ENCODE measurements at places on chromosomes 3 and 15.

DNA sequence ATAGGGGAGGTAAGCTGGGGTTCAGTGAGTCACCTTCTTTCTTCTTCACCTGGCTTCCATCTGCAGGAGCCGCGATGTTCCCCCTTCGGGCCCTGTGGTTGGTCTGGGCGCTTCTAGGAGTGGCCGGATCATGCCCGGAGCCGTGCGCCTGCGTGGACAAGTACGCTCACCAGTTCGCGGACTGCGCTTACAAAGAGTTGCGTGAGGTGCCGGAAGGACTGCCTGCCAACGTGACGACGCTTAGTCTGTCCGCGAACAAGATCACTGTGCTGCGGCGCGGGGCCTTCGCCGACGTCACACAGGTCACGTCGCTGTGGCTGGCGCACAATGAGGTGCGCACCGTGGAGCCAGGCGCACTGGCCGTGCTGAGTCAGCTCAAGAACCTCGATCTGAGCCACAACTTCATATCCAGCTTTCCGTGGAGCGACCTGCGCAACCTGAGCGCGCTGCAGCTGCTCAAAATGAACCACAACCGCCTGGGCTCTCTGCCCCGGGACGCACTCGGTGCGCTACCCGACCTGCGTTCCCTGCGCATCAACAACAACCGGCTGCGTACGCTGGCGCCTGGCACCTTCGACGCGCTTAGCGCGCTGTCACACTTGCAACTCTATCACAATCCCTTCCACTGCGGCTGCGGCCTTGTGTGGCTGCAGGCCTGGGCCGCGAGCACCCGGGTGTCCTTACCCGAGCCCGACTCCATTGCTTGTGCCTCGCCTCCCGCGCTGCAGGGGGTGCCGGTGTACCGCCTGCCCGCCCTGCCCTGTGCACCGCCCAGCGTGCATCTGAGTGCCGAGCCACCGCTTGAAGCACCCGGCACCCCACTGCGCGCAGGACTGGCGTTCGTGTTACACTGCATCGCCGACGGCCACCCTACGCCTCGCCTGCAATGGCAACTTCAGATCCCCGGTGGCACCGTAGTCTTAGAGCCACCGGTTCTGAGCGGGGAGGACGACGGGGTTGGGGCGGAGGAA, 2.6 kb downstream of the ISLR2 start:
- no peak for DNase-seq

DNA sequence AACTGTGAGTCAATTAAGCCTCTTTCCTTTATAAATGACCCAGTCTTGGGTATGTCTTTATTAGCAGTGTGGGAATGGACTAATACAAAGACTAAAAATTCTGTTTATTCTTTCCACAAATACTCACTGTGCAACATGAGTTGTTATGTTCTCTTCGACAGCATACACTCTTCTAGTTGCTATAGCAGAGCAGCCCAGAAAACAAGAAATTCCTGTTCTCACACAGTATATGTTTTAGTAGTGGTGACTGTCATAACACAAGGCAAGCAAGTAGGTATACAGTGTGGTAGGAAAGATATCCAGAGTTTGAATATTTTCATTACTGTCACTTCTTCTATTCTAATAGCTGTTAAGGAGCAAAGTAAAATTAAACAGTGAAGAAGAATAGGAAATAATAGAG, 453.3 kb downstream of the ROBO1 start:
- no peak for DNase-seq

- no peak for DNase-seq
Observed at GRCh38 chr15:78536134-78536533, 4.1 kb upstream of the PSMA4 start.

DNA sequence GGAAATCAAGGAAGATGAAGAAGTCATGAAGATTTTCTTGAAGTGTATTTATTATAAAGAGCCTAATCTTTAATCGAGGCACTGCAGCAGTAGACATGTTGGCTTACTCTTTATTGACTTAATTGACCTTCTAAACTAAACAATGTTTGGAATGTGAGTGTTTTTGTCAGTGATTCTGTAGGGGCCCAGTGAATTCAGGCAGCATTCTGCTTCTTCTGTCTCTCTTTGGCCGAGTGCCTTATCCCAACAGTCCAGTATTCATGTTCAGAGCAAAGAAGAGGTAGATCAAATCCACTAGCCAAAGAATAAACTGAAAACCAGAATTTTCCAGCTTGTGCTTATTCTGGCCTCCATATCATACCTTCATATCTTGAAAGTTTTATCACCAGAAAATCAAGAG, 55.7 kb downstream of the RLBP1 start:
- no peak for DNase-seq

- DNase-seq = no peak
Observed at GRCh38 chr3:101531473-101532086, 18.6 kb upstream of the SENP7 start.

GRCh38 chr15:90889736-90890456, 5.6 kb downstream of the FES start:
- DNase-seq = no peak

GRCh38 chr3:100120012-100120411, 5.7 kb upstream of the FILIP1L start:
- no peak for DNase-seq

DNA sequence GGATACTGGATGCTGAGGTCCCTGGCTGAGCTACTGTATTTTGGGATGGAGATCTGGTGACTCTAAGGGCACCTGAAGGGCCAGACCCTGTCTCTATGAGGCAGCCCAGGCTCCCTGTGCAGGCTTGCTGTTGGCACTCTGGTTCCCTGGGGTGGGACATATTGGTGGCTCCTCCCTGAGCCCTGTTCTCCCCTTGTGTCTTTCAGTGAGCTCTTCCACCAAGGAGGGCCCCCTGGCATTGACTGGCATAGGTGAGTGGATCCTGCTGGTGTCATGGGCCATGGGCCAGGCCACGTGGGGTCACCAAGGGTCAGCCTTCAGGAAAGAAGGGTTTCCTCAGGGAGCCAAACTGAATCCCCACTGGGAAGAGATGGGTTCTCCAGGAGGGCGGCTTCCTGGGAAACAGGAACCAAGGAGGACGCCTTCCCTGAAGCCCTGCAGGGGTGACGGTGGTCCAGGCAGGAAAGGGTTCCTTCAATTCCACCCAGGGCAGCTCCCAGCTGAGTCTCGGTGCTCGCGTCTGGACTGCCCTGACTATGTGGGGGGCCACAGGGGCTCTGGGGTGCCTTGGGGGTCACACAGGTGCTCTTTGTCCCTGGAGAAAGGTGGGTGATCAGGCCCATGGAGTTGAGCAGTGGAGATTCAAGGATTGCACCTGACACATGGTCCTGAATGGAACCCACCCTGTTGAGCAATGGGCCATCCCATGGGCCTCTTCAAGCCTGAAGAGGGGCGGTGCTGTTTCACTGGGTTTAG, 220.4 kb downstream of the SNRPN start:
- DNase-seq = peak; percentile 2

GRCh38 chr15:89792106-89792805, 16.1 kb downstream of the MESP2 start:
- no peak for DNase-seq

GRCh38 chr15:78930577-78931388, 14.1 kb downstream of the CTSH start:
- no peak for DNase-seq

DNA sequence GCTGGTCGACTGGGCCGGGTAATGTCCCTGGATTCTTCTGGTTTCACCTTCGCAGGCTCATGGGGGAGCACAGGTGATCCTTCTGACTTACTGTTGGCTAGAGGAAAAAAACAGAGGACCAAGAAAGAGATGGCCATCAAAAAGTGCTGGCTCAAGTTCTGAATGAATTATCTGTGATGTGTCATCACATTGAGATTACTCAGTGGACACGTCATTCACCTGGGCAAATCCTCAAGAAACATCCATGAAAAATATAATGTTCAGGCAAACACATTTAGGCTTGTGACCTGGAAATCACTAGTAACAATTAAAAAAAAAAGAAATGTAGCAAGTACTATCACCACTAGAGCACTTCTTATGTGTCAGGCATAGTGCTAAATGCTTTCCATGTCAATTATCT, 81.5 kb upstream of the SLC2A2 start:
- DNase-seq = no peak

DNA sequence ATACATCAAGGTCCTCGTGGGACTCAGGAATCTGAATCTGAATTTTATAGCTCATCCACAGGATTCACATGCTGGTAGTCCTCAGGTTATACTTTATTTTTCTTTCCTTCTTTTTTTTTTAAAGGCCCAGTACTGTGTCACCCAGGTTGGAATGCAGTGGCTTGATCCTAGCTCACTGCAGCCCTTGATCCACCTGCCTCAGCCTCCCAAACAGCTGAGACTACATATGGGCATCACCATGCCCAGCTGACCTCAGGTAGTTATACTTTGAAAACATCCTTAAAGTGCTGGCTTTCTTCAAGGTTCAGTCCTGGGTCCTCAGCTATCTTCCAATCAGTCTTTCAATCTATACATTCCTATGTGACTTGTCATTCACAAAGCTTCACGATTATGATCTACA, 38.2 kb downstream of the SNX4 start:
- no peak for DNase-seq

DNA sequence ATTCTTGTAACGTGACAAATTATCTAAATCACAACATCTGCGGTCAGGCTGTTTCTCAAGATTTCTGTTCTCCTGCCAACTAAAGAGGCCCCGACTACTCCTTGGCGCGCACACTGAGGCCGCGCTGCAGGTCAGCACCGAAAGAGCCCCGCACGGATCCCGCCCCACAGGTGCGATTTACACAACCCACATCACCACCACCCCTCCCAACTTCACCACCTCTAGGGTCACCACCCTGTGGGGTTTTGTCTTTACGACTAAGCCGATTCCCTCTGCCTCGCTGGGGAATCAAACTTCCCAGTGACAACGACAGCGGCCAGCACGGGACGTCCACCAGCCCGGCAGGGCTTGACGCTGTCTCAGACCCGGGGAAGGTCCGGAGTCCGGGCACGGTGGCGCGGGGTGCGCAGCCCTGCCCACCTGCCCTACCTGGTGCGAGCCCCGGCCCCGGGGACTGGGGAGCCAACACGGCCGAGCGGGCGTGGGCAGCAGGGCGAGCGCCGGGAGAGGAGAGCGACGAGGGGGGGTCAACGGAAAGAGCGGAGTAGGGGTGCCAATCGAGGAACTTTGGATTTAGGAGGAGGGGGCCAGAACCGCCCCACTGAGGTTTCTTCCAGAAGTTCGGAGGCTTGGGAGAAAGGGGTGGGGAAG, 764 bp downstream of the UACA start:
- DNase-seq = peak; percentile 36

DNA sequence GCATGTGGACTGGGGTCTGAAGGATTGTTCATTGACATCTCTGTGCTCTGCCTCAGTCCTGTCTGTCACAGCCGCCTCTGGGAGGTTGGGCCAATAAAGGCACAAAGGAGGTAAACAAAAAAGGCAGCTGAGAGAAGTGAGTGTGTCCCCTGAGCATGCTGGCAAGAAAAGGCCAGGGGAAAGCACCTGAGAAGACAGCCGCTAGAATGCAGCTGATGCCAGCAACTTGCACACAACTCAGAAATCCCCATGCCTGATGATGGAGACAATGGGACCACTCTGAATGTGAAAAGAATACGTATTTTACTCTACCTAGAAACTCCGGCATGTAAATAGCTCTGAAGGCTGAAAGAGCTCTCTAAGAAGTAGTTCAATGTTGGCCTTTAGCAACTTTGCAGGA, 118.7 kb downstream of the KCNH8 start:
- peak; percentile 45 for DNase-seq

- DNase-seq = no peak
Observed at GRCh38 chr3:44987332-44987731, 11.3 kb downstream of the EXOSC7 start.

DNA sequence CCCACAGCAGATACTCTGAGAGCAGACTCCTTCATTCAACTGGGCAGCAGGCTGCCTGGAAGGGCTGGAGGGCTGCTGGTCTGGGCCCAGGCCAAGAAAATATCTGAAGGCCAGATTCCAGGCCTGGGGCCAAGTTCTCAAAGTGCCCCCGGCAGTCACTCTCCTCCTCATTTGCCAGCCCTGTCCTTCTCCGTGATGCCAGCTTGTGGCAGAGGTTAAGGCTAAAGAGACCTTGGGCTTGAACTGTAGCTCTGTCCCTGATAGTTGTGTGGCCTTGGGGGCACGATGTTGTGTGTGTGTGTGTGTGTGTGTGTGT, 39.0 kb downstream of the FAM3D start:
- DNase-seq = no peak

DNA sequence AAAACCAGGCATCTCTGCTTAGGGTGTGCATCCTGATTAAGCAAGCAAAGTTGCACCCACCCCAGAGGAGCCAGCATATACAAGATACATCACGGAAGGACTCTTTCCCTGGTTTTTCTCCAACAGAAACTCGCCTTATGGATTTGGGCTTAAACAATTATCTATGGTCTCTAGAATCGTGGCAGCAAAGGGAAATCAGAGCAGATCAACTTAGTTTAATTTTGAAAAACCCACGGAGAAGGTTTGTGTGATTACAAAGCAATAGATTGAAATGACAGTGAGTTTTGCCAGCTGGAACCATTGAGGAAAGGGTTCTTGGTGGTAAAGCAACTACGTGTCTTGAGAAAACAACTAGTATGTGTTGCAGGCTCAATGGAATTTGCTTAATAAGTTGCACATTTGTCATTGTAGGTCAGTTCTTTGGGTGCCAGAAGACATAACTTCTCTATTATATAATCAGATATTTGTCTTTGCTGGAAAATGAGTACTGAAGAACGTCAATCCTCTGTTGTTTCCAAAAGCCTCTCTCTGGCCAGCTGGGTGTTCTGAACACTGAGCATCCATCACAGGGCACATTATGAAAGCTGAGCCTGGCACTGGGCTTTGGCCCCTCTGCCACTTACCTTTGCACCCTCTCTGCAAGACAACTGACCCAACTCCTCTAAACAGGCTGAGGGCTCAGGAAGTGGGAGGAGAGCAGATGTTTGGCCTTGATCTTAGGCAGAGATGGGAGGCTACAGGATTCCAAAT, 75.7 kb upstream of the FBN1 start:
- DNase-seq = no peak

- DNase-seq = no peak
Observed at GRCh38 chr3:29215948-29216347, 64.9 kb upstream of the RBMS3 start.

GRCh38 chr15:31473385-31474058, 146.9 kb downstream of the KLF13 start:
- no peak for DNase-seq

- DNase-seq = no peak
Observed at GRCh38 chr3:76815561-76815960, 224.3 kb upstream of the ROBO2 start.

- no peak for DNase-seq
Observed at GRCh38 chr15:25469377-25469776, 30.6 kb upstream of the UBE3A start.

DNA sequence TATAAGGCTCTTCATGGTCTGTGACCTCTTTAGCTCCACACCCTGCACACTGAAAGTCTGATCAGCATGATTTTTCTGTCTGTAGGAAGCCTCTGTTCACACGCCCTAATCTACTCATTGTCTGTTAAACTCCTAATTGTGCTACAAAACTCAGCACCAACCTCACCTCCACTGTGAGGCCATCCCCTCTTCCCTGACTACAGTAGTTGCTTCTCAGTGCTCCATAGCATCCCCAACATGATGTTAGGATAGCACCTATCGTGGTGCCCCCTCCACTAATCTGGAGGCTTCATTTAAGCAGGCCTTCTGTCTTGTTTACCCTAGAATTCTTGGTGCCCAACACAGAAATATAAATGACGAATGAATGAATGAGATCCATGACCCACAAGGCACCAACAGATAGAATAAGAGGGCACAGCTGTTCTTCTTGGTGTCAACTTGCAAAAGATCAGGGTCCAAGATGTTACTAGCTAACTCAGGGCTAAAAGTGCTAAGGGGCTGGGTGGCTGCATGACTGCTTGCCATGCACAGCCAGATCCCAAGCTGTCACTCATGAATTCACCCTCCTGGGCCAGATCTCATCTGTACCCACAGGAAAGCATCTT, 55.2 kb upstream of the HEG1 start:
- DNase-seq = no peak
